EL (cell line): ENCODE measurements at places on chromosomes 1 and 21.

- DNase-seq, result peak; percentile 66
Observed at GRCh38 chr1:91080650-91081049, 58.8 kb upstream of the ZNF644 start.

- DNase-seq, result no peak
Observed at GRCh38 chr1:1543706-1544099, 3.3 kb upstream of the TMEM240 start.

DNA sequence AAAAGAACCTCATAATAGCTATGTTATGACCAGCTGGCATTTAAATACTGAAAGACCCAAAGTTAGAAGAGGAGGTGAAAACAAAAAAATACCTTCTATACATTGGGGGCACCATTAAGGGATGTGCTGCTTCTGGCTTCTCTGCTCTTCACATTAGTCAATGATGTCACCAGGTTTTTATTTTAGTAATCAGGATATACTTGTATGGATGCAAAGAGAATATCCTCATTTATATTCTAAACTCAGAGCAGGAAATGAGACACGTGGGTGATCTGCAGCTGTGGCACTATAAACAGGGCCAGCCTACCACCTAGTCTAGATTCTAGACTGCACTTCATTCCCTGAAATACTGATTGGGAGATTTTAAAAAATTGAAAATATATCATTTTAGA lies 51.2 kb downstream of the WLS start:
- no peak for DNase-seq

GRCh38 chr1:109901524-109902145 lies 9.0 kb upstream of the CSF1 start:
- no peak for DNase-seq

- peak; percentile 5 for DNase-seq
Observed at GRCh38 chr1:245673881-245674414, 519.2 kb downstream of the KIF26B start.

GRCh38 chr21:39217356-39218081 lies 34.3 kb upstream of the PSMG1 start:
- DNase-seq, result no peak

DNA sequence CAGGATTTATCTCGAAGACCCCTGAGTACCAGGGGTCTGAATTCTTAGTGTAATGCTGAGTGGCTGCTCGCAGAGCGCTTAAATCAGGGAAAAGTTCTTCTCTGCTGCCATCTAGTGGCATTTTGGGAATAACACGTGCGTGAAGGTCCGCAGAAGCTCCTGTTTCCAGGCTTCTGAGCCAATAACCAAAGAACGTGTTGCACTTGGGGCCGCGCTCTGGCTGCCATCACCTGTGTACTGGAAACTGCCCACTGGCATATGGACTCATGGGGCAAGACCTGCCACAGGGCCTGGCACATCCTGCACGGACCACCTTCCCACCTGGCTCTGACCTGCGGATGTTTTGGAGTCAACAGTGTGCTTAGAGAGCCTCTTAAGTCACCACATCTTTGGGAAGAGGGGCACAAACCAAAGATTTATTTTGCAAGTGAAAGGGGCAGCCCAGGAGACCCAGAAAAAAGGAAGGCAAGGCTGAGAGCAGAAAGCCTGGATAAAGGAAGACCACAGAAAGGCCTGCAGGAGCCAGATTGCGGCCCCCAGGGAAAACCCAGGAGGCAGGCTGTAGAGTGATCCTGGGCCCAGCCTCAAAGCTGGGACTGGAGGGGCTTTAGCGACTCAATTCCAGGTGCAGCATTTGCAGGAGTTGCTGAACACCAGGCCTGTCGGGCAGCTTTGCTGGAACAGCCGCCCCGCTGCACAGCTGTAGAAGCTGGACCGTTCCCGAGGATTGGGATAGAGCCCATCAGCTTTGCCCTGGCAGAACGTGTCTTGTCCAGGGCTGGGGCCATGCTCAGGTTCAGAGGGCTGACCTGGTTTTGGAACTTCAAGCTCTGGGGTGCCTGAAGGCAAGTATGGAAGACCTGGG lies 13.0 kb downstream of the CHIT1 start:
- peak; percentile 58 for DNase-seq

DNA sequence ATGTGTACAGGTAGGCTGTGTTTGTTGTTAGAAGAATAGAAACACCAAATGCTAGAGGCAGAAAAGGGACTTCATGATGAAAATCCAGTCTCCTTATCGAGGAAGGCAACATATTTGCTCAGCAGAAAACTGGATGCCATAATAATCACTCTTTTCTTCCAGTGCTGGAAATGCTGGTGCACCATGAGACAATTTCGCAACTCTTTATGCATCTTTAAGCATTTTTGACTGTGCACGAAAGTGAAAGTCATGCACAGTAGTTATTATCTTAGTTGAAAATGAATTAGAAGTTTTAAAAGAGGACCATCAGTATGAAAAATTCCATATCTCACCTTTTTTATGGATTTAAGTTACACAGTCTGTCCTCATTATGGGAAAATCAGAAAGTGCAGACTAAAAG lies 29.1 kb downstream of the SMYD2 start:
- DNase-seq, result no peak

DNA sequence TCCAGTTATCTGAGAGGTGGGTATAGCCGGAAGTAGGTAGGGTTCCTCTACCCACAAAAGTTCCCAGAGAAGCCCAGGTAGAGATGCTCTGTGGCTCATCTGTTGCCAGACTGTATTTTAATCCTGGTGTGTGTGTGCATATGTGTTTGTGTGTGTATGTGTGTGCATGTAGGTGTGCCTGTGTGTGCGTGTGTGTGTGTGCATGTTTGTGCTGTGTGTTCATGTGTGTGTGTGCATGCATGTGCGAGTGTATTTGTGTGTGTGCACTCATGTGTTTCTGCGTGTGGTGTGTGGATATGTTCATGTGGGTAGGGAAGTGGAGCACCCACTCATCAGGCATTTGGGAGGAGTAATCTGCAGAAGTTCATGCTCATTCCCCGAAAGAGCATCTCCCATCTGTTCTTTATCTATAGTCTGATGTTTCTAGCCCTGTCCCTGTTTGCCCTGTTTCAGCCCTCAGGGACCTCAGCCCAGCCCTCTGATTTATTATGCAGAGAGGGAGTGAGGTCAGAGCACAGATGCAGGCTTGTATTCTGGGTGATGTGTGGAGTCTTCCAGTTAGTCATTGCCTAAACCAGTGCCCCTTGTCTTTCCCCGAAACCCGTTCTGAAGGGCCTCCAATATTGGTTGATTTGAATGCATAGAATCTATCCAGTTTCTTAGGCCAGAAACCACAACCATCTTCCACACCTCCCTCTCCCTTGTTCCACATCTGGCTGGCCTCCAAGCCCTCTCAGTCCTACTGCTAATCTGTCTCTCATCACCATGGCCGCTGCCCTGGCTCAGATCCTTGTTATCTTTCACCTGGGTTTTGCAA lies 69.1 kb downstream of the DISC1 start:
- no peak for DNase-seq

GRCh38 chr21:38857152-38857825 lies 51.6 kb downstream of the ETS2 start:
- no peak for DNase-seq

GRCh38 chr1:147124266-147124665 lies 48.0 kb downstream of the PRKAB2 start:
- no peak for DNase-seq

DNA sequence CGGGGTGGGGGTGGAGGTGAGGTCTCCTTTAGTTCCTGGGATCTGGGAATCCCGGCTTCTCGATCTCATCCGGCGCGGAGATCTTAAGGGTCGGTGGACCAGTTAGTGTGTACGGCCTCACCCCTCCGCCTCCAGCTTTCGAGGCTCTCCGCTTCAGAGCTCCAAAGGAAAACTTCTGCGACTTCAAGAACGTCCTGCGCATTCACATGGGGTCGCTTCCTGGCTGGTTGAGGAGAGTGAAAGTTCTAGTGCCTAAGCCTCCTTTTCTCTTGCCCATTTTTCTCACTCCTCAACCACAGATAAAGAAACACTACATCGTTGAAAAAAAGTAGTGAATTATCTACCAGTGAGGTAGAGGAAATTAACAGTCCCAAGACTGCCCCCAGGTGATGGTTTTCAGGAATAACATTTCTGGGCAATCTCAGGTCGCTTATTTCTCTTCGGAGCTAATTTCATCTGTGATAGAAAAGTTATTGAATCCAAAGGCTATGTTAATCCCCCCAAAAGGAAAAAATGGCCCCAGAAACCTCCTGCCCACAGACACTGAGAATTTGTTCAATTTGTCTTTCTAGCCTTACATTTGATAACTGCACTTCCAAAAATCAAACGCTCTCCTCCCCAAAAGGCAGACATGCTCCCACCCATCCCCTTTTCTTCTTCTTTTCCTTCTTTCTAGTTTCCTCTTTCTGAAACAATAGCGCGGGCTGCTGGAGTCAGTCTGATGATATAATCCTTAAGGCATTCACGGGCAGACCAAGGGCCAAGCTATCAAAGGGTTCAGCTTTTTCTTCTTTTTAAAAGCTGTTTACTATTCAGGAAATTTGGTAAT lies 20.6 kb upstream of the TBX15 start:
- peak; percentile 75 for DNase-seq

DNA sequence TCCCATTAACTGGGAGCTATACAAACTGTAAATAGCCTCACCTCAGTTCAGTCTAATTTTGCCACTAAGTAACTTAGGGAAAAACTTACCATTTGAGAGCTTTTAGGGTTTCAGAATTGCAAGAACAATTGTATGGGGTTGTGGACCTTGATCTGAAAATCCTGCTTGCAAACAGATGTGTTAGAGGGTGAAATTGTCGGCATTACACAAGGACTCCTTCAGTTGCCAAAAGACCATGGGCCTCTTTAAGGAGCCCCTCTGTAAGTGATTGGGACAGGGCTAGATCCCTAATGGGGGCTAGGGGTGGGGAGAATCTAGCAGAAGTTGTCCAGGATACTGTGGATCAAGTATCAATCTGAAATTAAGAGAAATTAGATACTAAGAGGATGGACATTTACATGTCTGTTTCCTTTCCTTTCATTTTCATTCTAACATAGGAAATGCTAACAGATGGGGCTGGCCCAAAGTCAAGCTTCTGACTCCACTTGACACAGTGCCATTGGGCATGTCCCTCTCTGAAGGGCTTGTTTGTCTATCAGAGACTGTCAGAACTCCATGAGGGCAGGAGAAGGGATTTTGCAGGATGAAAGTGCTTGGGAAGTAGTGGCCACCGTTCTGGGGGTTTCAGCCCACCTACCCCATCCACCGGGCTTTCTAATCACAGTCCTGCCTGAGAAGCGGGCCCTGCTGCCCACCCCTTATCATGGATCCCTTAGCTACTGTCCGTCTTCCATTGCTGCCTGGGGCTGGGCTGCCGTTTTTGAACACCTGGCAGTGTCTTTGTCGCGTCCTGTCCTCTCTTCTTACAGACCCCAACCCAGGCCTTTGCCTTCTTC lies 54.7 kb downstream of the STUM start:
- peak; percentile 58 for DNase-seq

DNA sequence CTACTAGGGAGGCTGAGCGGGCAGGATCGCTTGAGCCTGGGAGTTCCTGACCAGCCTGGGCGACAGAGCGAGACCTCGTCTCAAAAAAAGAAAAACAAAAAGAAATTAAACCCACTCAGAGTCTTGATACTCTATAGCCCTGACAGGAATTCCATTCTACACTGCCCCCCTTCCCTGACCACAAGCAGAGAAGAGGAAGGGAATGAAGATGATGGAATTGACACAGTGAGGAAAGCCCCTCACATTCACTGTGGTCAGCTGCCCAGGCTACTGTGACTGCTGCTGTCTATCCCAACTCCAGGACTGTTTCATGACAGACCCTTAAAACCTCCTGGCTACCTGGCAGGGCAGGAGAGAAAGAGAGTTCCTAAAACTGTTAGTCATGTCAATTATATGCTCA lies 12.1 kb downstream of the LIN9 start:
- DNase-seq, result no peak

DNA sequence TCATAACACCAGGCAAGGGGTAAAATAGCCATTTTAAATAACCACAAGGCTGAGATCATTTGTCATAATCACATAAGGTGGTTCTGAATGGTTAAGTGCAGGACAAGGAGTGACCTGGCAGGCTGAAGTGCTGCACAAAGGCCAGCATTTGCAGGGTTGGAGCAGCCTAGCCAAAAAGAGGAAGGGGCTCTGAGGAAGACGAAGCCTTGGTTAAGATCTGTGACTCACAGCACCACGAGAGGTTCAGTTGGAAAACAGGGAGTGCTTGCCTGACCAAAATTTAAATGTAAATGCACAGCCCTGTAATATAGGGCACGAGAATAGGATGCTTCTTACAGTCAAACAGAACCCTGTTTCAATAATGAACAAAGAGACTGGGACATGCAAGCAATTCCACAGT lies 12.1 kb downstream of the ATP5PF start:
- DNase-seq, result no peak

DNA sequence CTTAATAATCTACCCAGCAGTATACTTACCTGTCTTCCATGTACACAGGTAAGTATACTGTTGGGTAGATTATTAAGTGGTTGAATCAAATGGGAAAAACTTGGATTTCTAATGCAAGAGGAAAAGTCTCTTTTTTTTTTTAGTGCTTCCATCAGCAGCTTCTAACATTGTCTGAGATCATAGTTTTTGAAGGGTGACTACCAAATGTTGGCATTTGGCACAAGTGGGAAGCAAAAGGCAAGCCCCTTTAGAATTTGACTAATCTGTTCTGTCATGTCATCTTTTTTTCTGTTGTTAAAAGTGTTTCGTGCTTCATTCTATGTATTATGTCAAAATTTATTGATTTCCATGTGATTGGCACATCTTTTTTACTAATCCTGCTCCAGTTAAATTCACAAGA lies 547 bp downstream of the FMO1 start:
- DNase-seq, result peak; percentile 25

GRCh38 chr1:114695430-114696058 lies at the start of gene AMPD1:
Gene AMPD1 (minus strand): TSS chr1:114695546. CDS start chr1:114695471, 75 bp downstream.
- peak; percentile 40 for DNase-seq

- DNase-seq, result no peak
Observed at GRCh38 chr1:173212952-173213491, 5.9 kb upstream of the TNFSF4 start.

DNA sequence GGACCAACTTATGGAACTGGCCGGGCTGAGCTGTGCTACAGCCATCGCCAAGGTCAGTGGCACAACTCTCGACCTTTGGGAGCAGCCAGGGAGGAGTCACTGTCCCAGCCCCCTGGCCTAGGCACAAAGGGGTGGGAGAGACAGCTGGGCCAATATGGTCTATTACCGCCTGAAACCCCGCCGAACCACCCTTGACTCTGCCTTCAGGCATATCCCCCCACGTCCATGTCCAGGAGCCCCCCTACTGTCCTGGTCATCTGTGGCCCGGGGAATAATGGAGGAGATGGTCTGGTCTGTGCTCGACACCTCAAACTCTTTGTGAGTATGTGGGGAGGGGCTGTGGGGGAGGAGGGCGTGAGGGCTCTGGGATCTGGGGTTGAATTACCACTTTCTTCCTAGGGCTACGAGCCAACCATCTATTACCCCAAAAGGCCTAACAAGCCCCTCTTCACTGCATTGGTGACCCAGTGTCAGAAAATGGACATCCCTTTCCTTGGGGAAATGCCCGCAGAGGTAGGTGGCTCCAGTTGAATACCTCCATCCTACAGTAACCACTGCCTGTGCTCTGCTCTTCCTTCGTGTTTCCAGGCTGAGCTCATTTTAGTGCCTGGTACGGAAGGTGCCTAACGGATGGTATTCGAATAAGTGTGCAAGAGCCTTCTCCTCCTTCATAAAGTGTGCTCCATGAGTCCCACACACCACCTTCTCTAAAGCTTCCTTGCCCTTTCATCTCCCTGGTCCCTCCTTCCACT lies 758 bp downstream of the NAXE start:
- DNase-seq, result no peak
